ENCODE measurements at places on chromosomes 2 and 18.

DNA sequence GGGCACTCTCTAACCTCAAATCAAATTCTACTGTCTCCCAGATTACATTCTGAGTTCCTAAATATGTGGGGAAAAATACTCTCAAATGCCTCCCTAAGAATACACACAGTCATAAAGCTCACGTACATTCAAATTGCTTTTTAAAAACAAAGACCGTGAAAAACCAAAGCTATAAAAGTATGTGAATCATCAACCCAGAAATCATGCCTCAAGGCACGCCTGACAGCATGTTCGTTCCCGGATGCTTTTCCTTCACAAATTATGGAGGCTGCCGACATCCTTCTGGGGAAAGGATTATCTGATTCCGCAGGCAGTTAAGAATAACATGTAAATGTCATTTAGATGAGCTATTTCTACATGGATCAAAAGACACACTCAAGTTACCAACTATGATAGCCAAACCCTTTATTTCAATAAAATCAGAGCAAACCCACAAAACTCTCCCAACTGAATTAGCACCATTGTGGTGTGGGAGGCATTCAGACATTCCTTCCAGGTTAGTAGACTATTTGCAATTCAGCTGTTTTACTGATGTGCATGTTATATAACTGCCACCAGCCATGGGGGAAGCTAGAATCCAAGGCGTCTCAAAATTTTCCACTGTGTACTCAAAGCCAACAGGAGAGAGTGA is 398.2 kb upstream of the TRIB2 start:
- DNase-seq: peak; percentile 98

GRCh38 chr18:3463051-3463450 is 13.1 kb downstream of the TGIF1 start:
- no peak for DNase-seq

GRCh38 chr2:12232876-12233275 is 483.9 kb upstream of the TRIB2 start:
- no peak for DNase-seq

GRCh38 chr2:54977149-54977548 is 73.1 kb downstream of the RTN4 start:
- no peak for DNase-seq

GRCh38 chr2:216942465-216942864 is 82.6 kb upstream of the TNP1 start:
- DNase-seq: no peak

GRCh38 chr2:111897924-111898702 is at the start of gene MERTK:
Gene MERTK (plus strand): TSS chr2:111898607. CDS start chr2:111898736, 129 bp downstream.
- DNase-seq: no peak

DNA sequence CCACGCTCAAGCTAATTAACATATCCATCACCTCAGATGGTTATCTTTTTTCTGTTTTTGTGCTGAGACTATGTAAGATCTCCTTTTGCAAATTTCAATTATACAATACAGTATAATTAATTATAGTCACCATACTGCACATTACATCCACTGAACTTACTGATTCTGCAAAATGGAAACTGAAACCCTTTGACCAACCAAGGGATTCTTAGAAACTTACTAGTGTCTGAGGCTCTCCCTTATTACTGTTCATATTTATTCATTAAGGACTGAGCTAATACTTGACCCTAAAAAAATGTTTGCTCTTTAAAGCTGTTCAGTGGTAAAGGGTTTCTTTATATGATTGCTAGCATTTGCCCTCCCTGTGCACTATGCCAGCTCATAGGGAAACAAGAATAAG is 50.7 kb downstream of the ADAM23 start:
- no peak for DNase-seq

GRCh38 chr2:48249025-48249424 is 280.9 kb upstream of the STON1 start:
- DNase-seq: peak; percentile 8

DNA sequence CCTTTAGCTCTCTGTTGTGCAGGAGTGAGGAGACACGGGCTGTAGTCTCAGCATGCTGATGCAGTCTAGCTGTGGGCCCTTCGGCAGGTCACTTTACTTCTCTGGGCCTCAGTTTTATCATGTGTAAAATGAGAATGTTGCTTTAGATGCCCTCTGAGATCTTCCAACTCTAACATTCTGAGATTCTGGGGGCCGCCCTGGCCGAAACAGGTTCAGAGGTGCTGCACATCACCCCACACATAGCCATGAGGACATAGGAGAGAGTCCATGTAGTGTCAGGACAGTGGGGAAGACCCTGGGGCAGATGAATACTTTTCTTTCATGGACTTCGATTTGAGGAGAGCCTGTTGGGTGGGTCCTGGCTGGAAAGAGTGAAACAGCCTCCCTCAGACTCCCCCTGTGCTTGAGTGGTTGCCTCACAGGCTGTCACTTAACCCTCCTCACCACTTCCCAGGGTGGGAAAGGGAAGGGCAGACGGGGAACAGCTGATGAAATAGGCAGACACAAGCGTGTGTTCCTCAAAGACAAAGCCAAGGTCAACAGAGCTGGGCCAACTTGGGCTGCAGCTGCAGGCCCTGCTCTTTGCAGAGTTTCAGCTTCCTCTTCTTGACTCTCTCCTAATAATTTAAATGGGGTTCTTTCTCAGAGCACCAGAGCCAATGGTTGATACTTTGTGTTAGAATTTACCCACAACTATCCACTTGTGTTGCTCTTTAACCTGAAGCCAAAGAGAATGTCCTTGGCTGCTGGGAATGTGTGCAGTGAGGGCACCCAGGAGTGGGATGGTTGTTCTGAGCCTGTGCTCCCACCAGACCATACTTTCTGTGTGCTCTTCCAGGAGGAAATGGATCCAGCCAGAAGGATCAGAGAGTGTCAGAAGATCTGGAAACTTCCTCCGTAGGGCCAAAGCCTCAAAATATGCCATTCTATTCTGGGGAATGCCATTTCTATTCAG is 14.7 kb upstream of the MRPL33 start:
- no peak for DNase-seq

DNA sequence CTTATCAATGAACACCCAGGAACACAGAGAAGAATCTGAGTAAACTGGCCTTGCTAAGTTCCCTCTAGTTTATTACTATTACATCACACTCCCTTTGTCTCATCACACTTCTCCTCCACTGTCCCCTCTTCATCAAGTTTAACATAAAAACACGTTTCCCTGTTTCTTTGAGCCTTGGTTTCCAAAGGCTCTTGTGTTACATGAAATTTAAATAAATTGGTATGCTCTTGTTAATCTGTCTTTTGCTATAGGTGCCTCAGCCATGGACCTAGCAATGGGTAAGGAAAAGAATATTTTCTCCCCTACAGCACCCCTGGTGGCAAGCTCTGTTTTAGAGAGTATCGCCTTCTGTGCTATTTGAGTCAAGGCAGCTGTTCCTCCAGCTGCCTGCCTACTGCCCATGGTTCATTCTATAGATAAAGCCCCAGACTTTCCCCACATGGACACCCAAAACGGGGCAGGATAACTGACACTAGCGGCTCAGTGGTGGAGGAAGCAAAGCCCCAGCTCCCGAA is 31.8 kb downstream of the TGIF1 start:
- no peak for DNase-seq

- DNase-seq: no peak
Observed at GRCh38 chr2:239273280-239274234, 127.3 kb downstream of the HDAC4 start.

GRCh38 chr2:120257522-120257921 is 4.9 kb downstream of the RALB start:
- no peak for DNase-seq

- no peak for DNase-seq
Observed at GRCh38 chr2:189860161-189860560, 75.9 kb downstream of the PMS1 start.

DNA sequence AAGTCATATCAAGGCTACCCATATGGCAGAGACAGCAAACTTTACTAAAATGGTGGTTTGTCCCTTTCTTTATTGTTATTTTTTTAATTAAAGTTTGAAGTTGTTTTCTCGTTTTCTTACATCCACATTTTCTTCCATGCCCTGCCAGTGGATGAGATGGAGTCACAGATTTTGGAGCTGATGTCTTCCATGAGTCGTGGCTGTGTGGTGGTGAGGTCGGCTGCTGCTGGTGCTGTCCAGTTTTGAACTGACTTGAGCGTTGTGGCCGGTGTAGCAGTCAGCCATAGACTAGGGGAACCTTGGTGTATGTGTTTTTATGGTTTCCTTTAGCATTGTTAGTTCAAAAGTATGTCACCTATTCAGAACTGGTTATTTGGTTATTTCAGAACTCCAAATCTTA is 182.8 kb downstream of the SH3RF3 start:
- DNase-seq: no peak

- no peak for DNase-seq
Observed at GRCh38 chr2:233233618-233234230, 17.7 kb upstream of the ATG16L1 start.

- no peak for DNase-seq
Observed at GRCh38 chr2:157934684-157935377, 58.7 kb upstream of the ACVR1 start.

GRCh38 chr18:80200932-80201672 is 46.2 kb downstream of the PARD6G start:
- no peak for DNase-seq

DNA sequence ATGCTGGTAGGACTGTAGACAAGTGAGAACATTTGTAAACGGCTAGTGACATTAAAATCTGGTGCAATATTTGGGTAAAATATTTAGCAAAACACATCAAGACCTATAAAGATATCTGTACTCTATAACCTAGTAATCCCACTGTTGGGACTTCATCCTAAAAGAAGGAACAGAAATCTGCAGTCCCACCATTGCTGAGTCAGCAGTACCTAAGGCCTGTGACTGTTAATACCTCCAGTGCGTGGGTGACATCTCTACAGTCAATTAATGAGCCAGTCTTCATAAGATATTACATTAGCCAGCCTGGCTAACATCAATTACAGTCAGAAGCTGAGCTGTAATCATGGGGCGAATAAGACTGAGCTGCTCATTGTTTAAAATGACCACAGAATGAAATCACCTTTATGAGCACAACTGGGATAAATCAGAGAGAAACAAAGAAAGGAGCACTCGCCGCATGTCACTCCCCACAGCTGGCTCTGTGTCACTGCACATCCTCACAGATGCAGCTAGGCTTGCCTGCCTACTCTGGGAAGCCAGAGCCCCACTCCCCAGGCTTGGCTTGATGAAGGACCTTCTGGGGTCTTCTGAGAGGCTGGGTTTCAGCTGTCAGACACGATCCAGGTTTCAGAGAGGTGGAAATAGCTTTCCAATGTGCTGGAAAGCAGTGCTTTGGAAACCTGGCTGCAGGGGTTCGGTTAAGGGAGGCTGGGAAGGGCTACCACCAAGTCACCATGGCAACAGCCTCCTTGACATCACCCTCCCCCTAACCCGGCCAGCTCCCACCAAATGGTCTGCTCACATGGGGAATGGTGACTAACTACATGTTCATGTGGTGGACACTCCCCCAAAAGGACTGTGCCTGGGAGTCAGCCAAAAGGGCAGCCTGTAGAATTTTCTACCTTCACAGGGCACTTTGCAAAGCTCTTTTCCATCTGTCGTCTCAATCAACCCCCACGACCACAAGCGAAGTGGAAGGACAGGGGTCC is 145.0 kb downstream of the ZBTB7C start:
- no peak for DNase-seq

GRCh38 chr18:10660179-10660884 is 134.5 kb downstream of the NAPG start:
- peak; percentile 35 for DNase-seq

- DNase-seq: no peak
Observed at GRCh38 chr2:109439390-109439786, 174.4 kb downstream of the SEPTIN10 start.

- no peak for DNase-seq
Observed at GRCh38 chr2:212078103-212078502, 460.5 kb downstream of the ERBB4 start.

DNA sequence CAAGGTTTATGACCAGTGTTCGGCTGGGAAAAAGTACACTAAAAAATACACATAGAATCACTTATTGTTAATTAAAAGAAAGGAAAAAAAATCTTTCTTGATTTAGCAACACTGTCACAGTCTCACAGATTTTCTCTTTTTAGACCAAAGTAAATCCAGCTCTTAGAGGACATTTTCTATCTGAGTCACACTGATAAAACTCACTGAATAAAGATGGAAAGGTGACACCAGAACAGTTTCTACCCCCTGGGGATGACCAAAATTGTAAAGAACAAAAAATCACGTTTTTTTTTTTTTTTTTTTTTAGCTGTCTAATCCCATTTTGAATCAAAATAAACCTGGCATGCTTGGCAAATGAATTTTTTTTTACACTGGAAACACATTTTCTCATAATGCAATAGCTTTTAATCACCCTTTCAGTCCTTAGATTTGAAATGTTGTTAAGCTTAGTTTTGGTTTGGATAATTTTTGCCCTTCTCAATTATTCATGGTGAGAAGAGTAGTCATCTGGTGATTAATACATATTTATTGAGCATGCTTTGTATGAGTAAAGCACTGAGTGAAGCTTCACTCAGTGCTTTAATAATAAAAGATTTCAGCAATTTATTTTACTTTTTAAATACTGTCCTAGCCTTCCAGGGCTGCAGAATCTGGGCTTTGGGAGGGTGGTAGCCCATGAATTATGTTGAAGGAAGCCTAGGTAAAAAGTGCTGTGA is 886.3 kb downstream of the SLC4A3 start:
- DNase-seq: no peak

DNA sequence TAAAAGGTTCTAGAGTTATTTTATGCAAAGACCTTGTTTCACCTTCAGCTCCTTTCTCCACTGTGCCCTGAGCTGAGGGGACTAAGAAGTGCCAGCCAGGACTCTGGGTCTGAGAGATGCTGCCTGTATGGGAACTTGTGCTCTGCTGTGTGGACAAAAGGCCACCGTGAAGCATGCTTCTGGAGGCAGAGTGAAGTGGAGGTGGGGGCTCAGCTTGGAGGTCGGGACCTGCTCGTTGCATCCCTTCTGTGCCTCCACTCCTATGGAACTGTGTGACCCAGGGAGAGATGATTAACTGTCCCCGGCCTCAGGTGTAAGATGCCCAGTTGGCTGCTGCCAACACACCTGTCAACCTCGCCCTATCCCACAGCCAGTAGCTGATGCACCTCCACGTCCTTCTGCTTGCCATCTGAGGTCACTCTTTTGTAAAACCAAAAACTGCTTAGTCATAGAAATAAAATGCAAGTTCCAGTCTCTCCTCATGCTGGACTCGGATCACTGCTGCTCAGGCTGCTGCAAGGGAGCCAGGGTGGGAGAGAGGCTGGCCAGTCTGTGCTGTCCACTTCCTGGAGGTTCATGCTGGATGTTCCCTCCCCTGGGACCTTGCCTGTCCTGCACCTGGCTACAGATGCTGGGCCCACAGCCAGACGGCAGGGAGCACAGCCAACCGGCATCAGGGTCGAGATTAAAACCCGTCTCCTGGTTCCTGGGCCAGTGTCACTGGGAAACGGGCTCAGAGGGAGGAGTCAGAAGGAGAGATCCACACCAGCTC is 113.2 kb downstream of the ACKR3 start:
- no peak for DNase-seq

Data from AG09309 (cell line).